ENCODE measurements at places on chromosomes 16 and 17. TPM values are rescaled to one million over a fixed set of nuclear protein-coding genes. Genes with fewer than 3 reads are reported as not detected.

DNA sequence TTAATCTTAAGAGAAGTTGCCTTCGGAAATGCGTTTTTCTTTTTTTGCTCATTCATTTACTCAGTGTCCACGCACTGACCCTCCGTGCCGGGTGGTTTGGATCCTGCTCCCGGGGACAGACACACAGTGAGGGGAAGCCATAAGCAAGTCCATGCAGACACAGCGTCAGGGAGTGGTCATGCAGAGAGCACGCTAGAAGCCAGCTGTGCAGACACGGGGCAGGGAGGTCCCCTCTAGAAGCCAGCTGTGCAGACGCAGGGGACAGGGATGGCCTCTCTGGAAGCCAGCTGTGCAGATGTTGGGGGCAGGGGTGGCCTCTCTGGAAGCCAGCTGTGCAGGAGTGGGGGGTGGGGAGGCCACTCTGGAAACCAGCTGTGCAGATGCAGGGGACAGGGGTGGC lies 4.8 kb downstream of the GAA start:
- no peak for DNase-seq

DNA sequence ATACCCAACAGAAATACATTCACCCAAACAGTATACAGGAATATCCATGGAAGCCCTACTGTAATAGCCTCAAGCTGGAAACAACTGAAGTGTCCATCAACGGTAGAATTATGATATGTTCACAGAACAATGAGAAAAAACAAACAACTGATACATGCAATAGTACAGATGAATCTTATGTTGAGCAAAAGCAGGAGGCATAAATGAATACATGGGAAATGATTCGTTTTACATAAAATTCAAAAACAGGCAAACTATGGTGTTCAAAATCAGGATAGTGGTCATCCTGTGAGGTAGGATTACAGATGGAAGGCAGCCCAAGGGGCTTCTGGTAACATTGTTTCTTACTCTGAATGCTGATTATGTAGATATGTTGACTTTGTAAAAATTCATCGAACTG lies 25.1 kb downstream of the RFFL start:
- DNase-seq, result no peak

DNA sequence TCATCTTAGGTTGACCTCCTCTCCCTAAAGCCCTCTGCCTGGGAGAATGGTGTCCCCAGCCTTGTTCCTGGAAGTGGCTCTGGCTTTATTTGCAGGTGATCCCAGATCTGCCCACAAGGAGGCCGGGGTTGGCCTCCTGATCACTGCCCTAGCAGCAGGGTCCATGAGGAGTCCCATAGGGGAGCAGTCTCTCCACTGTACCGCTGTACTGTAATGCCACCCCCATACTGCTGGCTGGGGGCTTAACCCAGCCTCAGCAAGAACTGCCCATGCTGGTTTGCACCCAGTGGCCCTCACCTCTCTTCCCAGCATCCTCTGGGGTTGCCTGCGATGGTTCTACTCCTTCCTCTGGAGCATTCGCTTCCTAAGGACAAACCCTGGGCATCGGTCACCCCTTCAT lies 39.1 kb downstream of the PSME3IP1 start:
- no peak for DNase-seq

SEC14L5 gene
- not detected for total RNA-seq

- no peak for DNase-seq
Measured at GRCh38 chr16:988471-989353, 7.1 kb downstream of the SOX8 start.

DNA sequence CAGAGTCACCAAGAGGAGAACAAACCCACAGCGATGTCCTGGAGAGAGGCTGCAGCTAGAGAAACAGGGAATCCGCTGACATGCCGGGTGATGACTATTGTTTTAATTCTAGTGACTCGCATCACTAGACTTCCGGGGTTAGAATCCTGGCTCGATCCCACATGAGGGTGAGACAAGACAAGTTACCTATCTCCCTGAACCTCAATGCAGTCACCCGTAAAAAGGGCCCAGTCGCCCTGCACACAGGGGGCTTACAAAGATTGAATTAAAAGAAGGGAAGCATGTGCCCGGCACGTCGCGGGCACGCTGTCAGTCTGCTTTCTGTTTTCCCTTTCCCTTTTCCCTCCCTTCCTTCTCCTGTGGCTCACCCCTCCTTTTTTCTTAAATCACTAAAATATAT lies 212.9 kb upstream of the FOXF1 start:
- no peak for DNase-seq

MYH2 gene
- total RNA-seq, result not detected

- no peak for DNase-seq
Measured at GRCh38 chr16:85983064-85983463, 84.1 kb downstream of the IRF8 start.

KRT27 gene
- total RNA-seq, result not detected

DNA sequence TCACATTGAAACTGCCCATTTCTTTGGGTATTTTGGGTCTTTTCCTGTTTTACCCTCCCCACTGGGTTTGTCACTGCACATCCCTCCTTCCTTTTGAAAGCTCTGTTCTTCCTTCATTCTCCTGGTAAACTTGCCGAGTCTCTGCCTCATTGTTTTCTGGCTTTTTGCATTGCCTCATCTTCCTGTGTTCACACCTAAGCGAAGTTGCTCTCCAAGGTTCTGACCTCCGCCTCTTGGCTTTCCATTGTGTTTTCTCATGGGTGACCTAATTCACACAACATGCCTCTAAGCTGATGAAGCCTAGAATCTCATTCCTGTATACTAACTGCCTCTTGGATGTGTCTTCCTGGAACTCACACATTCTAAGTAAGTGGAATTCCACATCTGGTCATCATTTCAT lies 1096.1 kb upstream of the EEF2KMT start:
- DNase-seq, result no peak

KRTAP3-2 gene
- not detected for total RNA-seq

OR1A1 gene
- not detected for total RNA-seq

- DNase-seq, result no peak
Measured at GRCh38 chr17:44464037-44464436, 39.2 kb downstream of the GPATCH8 start.

APOBR gene
- total RNA-seq, result 12.5 TPM

TAOK1 gene
- total RNA-seq, result 81.6 TPM

DNA sequence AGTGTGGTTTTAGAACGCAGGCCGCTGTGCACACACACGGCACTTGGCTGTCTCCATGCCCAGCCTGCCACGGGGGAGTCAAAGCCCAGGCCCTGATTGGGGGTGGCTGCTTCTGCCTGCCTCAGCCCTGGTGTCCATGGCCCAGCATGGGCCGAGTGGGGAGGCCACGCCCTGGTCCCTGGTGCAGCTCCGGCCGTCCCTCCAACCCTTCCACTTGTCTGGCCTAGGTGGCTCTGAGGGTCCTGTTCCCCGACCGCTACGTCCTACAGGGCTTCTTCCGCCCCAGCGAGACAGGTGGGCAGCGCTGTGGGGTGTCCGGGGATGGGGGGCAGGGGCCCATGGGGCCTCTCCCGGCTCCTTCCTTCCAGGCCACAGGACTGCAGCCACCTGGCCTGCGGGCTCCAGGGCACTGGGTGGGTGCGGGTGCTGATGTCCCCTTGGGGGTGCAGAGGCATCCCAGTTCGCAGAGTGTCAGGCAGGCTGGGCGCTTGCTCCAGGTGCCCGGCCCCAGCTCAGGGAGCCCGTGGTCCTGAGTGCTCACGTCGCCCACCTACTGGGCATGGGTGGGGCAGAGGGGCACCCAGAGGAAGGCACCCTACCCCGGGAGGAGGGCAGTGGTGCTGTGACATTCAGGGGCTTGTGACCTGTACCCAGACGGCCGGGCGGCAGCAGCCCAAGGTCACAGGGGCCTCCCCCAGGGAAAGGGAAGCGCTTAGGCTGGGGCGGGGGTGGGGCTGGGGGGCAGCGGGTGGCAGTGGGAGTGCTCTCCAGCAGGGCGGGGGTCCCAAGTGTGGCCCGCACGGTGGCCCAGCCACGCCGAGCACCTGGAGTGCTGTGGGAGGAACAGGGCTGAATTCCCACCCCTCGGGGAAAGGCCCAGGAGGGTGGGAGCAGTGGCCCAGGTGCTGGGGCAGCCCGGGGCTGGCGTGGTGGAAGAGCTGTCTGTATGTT lies 11.8 kb downstream of the CENPX start:
- no peak for DNase-seq

PSMB3 gene
- 306 TPM for total RNA-seq

PMFBP1 gene
- total RNA-seq, result 0.67 TPM

DNA sequence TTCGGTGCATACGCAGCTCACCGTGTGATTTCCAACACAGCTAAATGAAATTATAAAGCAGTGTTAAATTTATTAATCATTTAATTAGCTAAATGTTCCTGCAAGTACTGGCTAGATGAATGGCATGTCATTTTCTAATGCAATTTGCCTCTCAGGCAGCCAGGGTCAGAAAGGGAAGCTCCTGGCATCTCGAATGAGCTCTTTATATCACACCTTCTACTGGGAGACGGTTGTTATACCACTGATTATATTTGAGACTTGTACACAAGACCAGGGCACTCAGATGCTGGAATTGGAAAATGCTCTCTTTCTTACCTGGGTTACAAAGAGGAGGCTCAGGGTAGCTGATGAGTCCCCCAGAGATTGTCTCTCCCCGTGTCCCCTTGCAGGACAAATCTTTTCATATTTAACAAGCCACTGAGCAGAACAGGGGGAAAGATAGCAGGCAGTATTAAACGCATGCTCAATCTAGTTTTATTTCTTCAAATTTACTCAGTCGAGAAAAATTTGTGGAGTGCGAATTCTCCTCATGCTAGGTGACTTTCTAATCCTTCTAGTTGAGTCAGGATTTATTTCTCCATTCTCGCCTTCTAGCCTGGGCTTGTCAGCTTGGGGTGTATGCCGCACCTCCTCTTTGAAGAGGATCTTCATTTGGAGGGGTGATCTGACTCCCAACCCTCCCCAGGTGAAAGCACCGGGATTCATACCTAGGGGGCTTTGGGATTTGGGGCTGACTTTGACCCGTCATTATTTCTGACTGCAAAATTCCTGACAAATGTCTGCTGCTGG lies 441.1 kb downstream of the MAF start:
- no peak for DNase-seq

GRCh38 chr17:80393241-80393890 lies 21.6 kb upstream of the ENDOV start:
- no peak for DNase-seq

CDRT15L2 gene
- total RNA-seq, result not detected

DNA sequence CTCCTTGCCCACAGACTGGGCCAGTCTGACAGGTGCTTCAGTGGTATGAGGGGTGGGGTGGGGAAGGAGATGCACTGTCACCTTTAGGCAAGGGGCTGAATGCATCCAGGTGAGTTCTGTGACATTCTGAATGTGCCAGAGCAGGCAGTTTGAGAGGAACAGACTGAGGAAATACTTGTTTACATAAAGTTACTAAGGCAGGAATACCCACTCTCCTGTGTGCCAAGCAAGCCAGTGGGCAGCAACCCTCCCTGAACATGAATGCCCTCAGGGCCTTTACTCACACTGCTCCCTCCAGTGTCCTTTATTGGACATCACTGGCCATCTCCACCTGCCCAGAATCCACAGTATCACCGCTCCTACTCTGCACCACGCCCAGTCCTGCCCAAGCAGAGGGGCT lies 33.1 kb upstream of the ULK2 start:
- DNase-seq, result no peak

DNA sequence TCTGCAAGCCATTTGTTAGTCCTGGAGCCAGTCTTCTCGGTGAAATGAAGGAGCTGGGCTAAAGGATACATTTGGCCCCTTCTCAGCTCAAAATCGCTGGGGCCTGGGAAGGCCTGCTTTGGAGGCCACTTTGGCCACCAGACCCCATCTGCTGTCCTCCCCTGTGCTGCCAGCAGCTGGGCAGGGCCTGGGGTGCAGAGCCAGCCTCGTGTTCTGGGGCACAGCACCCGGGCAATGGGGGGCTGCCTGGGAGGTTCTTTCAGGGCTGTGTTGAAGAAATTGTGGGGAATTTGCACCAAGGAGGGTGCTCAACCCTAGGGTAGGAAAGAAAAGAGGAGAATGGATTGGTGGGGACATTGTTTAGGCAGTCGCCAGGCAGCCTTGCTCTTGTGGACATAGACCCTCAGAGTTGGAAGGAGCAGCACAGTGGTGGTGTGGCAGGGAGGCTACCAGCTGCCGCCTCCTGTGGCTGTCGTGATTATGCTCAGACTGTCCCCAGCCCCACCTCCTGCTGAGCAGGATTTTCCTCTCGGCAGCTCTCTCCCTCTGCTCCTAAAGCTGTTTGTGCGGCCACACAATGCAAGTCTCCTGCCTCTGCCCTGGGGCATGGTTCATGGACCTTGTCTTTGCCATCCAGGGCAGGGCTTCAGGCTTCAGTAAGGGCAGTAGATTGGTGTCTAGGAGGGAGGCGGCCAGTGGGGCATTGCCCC lies 174.8 kb downstream of the NTN1 start:
- no peak for DNase-seq

GRCh38 chr17:70892527-70892926 lies 723.2 kb downstream of the KCNJ2 start:
- DNase-seq, result no peak

DNA sequence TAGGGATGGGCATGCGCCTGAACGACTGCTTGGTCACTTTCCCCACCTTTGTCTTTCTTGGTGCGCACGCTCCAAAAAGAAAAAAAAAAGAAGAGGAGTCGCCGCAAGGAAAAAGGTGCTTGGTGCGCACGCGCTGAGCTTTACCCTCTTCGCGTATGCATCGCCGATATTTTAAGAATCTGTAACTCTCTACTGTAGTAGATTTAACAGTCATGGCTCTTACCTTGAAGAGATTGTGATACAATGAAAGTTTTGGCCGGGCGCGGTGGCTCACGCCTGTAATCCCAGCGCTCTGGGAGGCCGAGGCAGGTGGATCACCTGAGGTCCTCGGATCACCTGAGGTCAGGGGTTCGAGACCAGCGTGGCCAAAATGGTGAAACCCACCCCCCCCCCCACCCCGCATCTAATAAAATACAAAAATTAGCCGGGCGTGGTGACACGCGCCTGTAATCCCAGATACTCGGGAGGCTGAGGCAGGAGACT lies 609 bp upstream of the FXR2 start:
- DNase-seq, result no peak

TOM1L2 gene
- 17.8 TPM for total RNA-seq

DNA sequence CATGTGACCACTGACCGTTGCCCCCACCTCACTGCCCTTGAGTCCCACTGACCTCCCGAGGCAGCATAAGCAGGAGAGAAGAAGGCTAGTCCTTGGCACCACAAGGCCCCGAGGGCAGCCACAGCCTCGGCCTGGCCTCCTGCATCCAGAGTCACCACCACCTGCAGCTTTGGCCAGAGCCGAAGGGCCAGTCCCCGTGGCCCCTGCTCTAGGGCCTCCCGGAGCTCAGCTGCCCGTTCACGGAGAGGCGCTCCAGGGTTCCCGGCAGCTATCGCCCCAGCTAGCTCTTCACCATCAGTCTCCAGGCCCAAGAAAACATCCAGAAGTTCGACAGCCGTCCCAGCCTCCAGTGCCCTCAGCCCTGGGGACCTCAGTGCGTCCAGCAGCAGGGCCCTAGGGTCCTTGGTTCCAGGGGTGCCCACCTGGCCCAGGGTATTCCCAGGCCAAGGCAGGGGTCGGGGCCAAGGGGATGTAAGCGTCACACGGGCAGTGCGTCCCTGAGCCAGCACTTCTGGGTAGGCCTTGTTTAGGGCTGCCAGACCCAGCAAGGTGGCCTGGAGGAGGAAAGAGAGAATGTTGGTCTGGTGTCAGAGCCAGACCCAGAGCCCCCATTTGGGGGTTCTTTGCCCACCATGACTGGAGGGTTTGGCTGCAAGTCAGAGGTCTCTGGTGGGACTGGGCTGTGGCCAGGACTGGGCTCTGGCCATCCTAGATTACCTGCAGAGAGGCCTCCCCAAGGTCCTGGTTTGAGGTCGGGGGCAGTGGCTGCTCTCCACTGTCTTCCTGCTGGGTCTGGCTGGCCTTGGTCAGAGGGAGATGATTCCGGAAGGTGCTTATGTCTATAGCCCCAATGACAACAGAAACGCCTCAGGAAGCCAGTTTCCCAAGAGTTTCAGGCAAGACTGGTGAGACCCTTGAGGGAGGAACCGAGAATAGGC lies 1.8 kb downstream of the GHDC start:
- no peak for DNase-seq

GRCh38 chr17:7208027-7208571 lies 11.5 kb downstream of the DLG4 start:
- DNase-seq, result no peak
